Transverse colon (tissue), 4 donors: ENCODE measurements at places on chromosomes 6 and 20.

DNA sequence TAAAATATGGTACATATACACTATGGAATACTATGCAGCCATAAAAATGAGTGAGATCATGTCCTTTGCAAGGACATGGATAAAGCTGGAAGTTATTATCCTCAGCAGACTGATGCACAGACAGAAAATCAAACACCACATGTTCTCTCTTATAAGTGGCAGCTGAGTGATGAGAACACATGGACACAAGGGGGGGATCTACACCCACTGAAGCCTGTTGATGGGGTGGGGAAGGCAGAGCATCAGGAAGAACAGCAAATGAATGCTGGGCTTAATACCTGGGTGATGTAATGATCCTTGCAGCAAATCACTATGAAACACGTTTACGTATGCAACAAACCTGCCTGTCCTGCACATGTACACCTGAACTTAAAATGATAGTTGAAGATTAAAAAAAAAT is 71.3 kb downstream of the MANEA start:
- DNase-seq: no peak
- H3K27ac ChIP-seq: no peak overlapping the region
- H3K27me3 ChIP-seq: no peaks in the 10 kb centered on the region
- H3K4me3 ChIP-seq: no peak overlapping the region
- no peaks in the 10 kb centered on the region for H3K36me3 ChIP-seq

DNA sequence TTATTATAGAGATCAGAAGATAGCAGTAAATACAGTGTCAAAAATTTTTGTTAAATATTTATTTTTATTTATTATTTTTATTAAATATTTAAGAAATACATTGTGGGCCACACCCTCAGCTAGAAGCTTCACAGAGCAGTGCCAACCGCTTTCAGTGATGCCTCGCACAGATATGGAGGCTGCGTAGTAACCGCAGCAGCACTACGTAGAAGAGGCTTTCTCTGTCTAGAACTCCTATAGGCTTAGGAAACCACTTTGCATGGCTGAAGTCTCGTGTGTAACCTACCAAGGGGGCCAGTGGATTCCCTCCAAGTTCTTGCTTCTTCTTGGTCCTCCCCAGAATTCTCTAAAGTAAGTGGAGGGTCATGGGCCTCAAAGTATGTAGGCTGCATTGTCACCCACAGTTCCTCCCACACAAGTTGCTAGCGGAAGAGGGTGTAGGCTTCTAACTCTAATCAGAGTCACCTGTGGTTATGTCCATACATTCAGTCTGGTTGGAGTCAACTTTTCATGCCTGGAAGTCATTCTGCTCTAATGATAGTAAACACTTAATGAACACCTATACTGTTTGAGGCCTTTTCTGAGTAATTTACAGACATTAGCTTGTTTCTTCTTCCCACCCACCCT is 285.6 kb downstream of the CDKAL1 start:
- DNase-seq: no peak
- no peaks in the 10 kb centered on the region for H3K36me3 ChIP-seq
- H3K4me1 ChIP-seq: no peaks in the 10 kb centered on the region
- H3K27me3 ChIP-seq: no peaks in the 10 kb centered on the region
- H3K4me3 ChIP-seq: no peak overlapping the region
- H3K27ac ChIP-seq: no peak overlapping the region

DNA sequence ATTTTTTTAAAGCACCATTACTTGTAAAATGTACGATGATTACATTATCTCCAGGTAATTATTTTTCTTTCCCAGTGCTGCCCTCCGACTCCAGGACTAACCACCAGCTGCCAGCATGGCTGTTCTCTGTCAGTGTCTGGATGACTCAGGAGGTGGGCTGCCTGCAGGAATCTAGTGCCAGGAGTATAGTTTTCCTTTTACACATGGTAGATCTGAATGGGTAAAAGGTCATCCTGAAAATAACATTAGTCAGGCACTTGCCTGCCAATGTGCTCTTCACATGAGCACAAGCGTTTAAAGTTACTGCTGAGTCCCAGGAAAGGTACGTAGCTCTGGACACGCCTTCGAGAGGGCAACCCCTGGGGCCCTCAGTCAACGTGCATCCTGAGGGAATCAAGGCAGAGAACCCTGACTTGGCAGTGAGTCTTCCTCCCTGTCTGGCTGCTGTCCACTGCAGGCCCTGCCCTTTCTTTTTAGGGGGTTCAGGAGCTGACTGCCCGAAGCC is 2.4 kb downstream of the DYNLT1 start:
- H3K27ac ChIP-seq: peak overlapping the region; percentile 95
- H3K4me3 ChIP-seq: no peak overlapping the region
- no peaks in the 10 kb centered on the region for H3K36me3 ChIP-seq
- DNase-seq: no peak

DNA sequence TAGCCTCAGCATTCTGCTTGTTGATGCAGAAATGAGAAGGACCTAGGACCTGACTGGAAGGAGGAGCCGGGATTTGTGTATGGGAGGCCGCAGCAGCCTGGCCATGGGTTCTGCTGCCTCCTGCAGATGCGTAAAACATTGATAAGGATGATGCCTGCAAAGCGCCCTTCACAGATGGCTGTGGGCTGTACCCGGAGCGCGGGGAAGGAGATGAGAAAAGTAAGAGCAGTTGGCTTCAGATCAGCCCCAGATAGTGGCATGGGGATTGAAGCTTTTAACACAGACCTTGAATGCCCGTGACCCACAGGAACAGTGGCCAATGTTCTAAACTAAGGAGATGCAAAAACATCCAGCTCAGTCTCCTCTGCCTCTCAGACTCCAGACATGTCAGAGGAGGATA is 136.4 kb upstream of the KCNG1 start:
- no peak for DNase-seq
- no peak overlapping the region for H3K27ac ChIP-seq
- H3K27me3 ChIP-seq: peaks cover 8% of the 10 kb centered on the region
- no peaks in the 10 kb centered on the region for H3K4me1 ChIP-seq
- H3K36me3 ChIP-seq: no peaks in the 10 kb centered on the region
- no peak overlapping the region for H3K4me3 ChIP-seq

- DNase-seq: no peak
- H3K4me1 ChIP-seq: peaks cover 23% of the 10 kb centered on the region
Measured at GRCh38 chr20:834151-834746, 734 bp downstream of the FAM110A start.

DNA sequence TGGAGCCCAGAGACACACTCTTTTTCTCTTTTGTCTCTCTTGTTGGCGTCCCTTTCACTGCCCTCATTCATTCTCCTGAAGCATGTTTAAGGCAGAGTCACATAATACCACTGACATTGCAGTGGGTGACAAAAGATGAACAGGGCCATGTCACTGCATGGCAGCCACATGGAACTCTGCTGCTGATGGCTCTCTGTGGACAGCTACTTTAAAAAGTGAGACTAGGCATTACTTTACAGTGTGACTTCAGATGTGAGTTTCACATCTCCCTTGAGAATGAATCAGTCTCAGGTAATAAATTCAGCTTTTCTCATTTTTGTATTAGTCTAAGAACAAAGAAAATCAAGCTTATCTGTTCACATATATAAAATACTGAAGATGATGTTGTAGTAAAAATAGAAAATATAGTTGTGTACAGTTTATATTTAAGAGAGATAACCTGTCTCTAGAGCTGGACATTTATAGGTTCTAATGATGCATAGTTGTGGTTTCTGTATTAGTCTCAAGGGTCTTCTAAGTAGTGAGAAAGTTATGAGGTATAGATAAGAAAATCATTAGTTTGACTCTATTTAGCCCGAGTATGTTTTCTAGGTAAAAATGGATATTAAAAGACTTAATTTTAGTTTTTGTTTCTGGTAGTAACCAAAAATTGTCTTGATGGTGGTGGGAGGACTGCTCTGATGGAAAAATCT is 6.1 kb downstream of the MRS2 start:
- no peaks in the 10 kb centered on the region for H3K36me3 ChIP-seq
- H3K27ac ChIP-seq: no peak overlapping the region
- DNase-seq: no peak
- H3K4me3 ChIP-seq: no peak overlapping the region
- H3K27me3 ChIP-seq: no peaks in the 10 kb centered on the region

DNA sequence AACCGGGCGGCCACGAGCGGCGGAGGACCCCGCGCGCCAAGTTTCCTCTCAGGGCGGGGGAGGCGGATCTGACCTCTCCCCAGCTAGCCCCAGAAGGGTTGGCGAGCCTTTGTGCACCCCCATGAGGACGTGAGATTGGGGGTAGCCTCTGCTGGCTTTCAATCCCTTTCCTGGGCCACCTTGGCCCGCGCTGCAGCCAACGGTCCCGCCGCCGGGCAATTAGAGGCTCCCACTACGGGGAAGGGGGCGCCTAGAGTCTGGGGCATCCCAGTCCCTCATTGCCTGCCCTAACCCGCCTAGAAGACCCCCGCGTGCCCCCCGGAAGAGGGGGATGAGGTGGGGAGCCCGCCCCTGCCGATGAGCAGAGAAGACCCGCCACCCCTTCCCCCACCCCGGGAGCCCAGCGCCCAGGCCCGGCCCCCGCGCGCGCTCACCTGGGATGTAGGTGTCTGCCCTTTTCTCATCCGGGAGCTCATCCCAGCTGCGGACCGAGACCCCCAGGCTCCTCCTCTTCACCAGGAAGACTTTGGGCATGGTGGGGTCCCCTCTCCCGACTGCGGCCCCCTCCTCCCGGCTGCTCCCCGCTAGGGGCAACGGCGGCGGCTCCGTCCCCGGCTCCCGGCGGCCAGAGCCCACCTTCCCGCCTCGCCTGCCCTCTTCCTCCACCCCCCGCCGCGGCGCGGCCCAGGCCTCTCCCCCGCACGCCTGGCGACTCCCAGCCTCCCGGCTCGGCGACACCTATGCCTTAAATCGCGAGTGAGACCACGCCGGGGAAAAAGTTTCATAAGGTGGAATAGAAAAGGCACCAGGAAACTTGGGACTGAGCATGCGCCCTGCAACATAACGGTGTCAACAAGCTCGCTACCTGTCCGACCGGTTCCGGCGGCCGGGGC is at the start of gene OVOL2:
Gene OVOL2, minus strand, starts transcription at position 816 of the 893 bp plus-strand sequence. Its CDS starts 282 bp downstream, at position 534.
- H3K27me3 ChIP-seq: peaks cover 71% of the 10 kb centered on the region
- DNase-seq: peak; percentile 94
- peaks cover 48% of the 10 kb centered on the region for H3K4me1 ChIP-seq
- H3K27ac ChIP-seq: peak within 1 kb of the TSS; percentile 96

DNA sequence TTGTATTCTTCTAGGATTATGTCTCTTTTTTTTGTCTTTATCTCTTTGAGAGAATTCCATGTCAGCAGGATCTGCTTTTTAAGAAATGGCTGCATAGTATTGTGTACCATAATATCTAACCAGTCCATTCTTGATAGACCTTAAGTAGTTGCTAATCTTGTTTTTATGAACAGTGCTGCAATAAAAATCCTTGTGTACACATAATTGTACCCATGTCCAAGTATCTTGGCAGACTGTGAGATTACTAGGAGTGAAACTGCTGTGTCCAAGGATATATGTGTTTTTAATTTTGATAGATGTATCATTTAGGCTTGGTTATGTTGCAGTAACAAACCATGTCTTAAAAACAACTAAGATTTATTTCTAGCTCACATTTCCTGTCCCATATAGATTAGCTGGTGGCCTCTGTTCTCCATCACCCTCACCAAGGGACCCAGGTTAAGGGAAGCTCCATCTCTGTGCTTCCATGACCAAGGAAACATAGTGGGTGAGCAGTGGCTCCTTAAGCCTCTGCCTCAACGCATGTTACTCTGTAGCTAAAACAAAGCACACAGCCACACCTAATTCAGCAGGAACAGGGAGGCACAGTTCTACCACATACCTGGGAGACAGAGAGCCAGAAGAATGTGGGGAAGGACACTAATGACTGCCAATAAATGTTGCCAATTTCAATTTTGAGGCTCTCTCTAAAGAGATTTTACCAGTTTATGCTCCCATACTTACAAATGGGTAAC is 12.1 kb upstream of the SUMO4 start:
- no peaks in the 10 kb centered on the region for H3K27me3 ChIP-seq
- H3K4me1 ChIP-seq: peaks cover 43% of the 10 kb centered on the region
- H3K36me3 ChIP-seq: no peaks in the 10 kb centered on the region
- no peak overlapping the region for H3K4me3 ChIP-seq

DNA sequence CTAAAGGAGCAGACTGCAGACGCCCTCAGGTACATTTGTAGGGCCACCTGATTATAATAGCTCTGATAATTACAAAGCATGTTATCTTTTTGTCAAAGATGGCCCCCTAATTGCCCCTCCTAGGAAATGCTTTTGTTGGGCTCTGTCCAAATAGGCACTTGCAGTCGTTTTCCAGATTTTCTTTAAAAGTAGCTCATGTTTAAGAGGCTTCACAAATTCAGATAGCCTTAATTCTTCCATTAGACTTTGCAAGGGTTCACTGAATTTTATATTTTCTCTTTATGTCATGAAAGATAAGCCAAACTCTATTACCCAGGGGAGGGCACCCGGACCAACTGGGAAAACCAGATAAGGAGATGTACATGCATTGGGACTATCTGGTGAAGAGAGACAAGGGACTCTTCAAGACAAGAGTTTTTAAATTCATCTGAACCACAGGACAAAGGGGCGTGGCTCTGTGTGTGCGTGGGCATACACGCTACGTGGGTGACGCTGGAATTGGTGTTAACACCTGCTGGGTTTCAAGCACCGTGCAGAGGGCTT is 95.6 kb downstream of the TOX2 start:
- no peak overlapping the region for H3K4me3 ChIP-seq
- H3K27ac ChIP-seq: no peak overlapping the region
- H3K27me3 ChIP-seq: no peaks in the 10 kb centered on the region
- peaks cover 16% of the 10 kb centered on the region for H3K4me1 ChIP-seq
- no peaks in the 10 kb centered on the region for H3K36me3 ChIP-seq
- no peak for DNase-seq

DNA sequence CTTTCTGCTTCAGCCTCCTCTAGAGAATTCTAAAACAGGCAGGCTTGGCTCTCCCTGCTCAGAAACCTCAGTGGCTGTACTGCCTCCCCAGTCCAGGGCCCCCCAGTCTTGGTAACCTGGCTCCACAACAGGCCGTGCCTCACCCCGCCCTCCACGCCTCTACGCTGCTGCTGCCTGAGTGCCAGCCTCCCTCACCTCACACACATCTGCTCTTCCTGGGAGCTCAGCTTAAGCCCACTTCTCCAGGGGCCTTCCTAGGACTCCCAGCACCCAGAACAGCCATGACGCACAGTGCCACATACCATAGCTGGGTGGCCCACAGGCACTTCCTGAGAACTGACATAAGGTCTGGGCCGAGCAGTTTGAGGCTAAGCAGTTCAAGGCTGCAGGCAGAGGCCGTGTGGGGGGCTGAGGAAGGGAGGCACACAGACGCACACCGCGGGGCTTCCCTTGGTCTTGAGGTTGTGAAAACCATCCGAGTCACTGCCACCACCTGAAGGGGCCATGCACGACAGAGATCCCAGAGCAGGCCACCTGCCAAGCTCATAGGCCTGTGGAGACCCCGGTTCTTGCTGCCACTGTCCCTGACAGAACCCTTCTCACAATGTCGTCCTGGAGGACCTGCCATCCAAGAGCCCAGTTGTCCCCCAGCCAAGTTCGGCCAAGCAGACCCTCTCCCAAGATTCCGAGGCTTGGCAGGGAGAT is 42.6 kb downstream of the DSTN start:
- no peaks in the 10 kb centered on the region for H3K36me3 ChIP-seq
- H3K4me3 ChIP-seq: no peak overlapping the region
- H3K27ac ChIP-seq: peak overlapping the region; percentile 79
- peak; percentile 43 for DNase-seq
- peaks cover 53% of the 10 kb centered on the region for H3K4me1 ChIP-seq
